ENCODE measurements at places on chromosomes 12 and 14. TPM values are rescaled to one million over a fixed set of nuclear protein-coding genes. Genes with fewer than 3 reads are reported as not detected.

Gene LRP6
- 45.0 TPM for total RNA-seq

Gene NID2
- total RNA-seq: 382 TPM

Gene DACT1
- 5.3 TPM for total RNA-seq

Gene LALBA
- not detected for total RNA-seq

Gene FAM222A
- total RNA-seq: 0.13 TPM

Gene PLD4
- total RNA-seq: 0.13 TPM

Gene FZD10
- total RNA-seq: under 0.01 TPM

Gene CLEC9A
- not detected for total RNA-seq

Gene KERA
- not detected for total RNA-seq

Gene L3HYPDH
- 30.6 TPM for total RNA-seq

Gene AJUBA
- 19.0 TPM for total RNA-seq

Gene FOXG1
- not detected for total RNA-seq

Gene ZFYVE26
- total RNA-seq: 18.6 TPM

Gene ACSM4
- total RNA-seq: not detected

Gene KLRC4
- total RNA-seq: not detected

Gene NCOR2
- total RNA-seq: 55.0 TPM

Measured in aortic smooth muscle cell (primary cell).